ENCODE measurements at places on chromosomes 13 and 19.

GRCh38 chr13:113567681-113568080 is 16.9 kb upstream of the TFDP1 start:
- no peak for DNase-seq

DNA sequence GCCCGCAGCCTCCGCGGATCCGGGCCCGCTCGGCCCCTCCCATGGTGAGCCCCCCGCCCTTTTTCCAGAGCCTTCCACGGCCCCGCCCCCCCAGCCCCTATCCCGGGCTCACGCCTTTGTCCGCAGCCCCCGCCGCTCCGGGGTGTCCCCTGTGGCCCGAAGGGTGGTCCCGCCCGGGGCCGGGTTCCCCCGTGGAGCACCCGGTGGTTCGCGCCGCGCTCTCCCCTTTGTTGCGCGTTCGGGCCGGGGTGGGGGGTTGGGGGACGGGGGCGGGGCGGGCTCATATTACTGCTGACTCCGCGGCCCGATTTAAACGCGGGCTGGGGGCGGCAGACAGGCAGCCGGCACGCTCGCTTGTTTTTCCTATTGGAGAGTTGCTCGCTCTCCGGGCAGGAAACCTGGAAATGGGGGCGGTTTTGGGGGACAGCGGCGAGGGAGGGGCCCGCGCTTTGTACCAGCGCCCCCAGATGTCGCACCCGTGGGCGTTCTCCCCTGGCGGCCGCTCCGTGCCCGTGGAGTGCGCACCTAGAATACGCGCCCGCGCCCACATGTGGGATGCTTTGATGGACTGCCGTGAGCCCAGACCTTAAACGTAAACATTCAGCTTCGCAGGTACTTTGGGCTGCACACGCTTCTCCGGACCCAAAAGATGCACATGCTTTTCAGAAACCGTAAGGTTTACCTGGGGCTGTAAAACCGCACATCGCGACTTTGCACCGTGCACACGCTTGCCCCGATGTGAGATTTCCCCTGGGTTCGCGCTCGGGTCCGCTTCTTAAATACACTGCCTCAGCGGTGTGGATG is 699 bp downstream of the PTOV1 start:
- peak; percentile 51 for DNase-seq

GRCh38 chr19:10797078-10797477 is 38.9 kb downstream of the TMED1 start:
- DNase-seq, result peak; percentile 62

DNA sequence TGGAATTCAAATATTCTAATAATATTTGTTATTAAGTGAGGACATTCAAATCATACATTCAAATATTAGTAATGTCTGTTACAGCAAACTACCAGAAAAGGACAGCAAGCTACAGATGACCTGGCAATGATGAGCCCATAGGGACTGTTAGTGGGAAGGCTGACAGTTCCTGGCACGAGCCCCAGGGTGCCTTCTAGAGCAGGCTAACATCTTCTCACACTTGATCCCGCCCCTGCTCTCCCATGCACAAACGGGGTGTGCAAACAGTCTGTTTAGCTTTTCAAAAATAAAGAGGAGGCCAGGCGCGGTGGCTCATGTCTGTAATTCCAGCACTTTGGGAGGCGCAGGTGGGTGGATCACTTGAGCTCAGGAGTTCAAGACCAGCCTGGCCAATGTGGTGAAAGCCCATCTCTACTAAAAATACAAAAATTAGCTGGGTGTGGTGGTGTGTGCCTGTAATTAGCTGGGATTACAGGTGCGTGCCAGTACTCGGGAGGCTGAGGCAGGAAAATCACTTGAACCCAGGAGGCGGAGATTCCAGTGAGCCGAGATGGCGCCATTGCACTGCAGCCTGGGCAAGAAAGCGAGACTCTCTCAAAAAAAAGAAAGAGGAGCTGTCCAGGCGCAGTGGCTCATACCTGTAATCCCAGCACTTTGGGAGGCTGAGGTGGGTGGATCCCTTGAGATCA is 9.6 kb upstream of the GARRE1 start:
- no peak for DNase-seq

GRCh38 chr19:40689339-40690049 is 957 bp downstream of the NUMBL start:
- DNase-seq, result peak; percentile 5

- no peak for DNase-seq
These were observed 67.1 kb downstream of the MLLT1 start for GRCh38 chr19:6212403-6213265.

GRCh38 chr19:18286973-18287635 is 5.7 kb upstream of the JUND start:
- DNase-seq, result no peak

DNA sequence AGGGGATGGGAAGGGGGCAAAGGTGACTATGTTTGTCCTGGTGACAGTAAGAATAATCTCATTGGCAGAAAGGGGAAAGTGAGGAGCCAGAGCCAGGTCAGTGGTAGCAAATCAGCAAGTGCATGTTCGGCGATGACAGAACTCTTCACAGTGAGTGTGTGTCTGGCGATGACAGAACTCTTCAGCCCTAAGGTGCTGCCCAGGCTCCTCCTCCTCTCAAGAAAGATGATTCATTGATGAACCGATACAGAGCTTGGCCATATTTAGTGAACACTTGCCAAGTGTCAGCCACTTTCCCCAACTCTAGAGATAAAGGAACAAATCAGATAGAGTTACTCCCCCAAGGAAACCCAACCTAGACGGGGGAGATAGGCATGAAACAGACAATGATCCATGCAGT is 199.3 kb upstream of the UBL3 start:
- DNase-seq, result no peak

DNA sequence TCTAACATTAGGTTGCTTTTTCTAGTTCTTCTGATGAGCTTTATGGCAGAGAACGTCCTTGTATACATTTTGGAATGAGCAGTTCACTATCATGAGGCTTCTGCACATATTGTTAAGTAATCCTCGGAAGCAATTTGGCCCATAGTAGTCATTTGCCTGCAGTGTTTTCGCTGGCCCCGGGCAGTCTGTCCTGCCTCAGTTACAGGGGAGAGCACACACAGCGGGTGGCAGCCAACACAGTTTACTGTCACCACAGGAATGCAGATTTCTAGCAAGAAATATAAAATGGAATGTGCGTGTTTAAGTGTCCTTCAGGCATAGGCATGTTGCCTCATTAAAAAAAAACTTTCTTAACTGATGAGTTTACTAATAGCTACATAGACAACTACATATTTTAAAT is 71.5 kb upstream of the GJB6 start:
- no peak for DNase-seq

GRCh38 chr13:64765636-64766035 is 2464.5 kb downstream of the PCDH9 start:
- DNase-seq, result no peak

- no peak for DNase-seq
These were observed 153.0 kb downstream of the RAP2A start for GRCh38 chr13:97586941-97587340.
